T-helper 9 cell (primary cell): ENCODE measurements at places on chromosomes 7 and 10.

DNA sequence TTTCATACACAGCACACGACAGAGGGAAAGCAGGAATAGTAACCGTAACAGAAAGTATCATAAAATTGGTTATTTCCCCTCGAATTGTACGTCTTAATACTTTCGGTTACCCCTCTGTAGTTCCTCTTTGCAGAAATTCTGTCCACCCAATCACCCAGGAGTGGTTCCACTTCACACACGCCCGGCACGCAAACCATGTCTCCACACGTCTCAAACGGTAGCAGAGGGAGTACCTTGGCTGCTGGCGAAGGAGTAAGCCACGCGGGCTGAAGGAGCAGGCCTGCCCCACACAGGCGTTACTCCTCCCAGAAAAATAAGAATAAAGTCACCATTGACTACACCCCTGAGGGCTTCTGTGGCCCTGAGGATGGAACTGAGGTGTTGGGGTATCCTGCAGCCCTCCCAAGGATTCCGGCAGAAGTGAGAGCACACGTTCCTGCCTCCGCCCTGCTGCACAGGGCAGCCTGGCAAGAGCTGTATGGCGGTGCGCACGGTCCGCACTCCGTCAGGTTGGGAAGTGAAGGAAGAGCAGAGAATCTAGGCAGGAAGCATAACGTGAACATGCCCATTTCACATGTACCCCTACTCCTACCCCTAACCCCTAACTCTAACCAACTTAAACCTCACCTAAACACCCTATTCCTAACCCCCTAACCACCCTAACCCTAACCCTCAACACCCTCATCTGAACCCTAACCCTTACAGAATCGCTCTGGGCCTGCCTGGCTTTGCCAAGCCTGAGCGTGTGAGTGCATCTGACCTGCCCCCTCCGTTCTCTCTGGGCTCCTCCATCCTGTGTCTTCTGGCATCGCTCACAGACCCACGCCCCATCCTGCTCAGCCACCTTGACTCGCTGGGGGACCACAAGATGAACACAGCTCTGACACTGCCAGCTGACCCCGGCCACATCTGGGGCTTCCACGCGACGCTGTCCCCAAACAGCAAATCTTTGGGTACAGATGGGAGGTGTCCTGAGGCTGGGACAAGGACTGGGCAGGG is 18.2 kb downstream of the GPR146 start:
- no peak for DNase-seq

DNA sequence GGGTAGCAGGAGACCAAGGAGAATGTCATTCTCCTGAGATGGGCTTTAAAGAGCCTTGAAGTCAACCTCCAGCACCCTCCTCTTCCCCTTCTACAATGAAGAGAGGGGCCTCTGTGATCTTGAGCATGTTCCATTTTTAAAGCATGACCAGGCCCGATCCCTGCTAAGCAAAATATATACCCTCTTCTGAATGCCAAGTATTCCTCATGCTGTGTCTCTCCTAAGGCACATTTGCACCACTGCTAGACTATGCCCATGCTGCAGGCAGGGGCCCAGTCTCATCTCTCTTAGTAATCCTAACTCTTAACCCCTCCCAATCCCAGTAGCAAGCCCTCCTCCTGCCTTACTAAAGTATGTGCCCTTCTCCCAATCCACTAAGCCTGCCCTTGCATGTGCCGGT is 18.4 kb downstream of the SORBS1 start:
- DNase-seq: no peak

- no peak for DNase-seq
Observed at GRCh38 chr10:46530249-46531186, 25.9 kb downstream of the GPRIN2 start.

DNA sequence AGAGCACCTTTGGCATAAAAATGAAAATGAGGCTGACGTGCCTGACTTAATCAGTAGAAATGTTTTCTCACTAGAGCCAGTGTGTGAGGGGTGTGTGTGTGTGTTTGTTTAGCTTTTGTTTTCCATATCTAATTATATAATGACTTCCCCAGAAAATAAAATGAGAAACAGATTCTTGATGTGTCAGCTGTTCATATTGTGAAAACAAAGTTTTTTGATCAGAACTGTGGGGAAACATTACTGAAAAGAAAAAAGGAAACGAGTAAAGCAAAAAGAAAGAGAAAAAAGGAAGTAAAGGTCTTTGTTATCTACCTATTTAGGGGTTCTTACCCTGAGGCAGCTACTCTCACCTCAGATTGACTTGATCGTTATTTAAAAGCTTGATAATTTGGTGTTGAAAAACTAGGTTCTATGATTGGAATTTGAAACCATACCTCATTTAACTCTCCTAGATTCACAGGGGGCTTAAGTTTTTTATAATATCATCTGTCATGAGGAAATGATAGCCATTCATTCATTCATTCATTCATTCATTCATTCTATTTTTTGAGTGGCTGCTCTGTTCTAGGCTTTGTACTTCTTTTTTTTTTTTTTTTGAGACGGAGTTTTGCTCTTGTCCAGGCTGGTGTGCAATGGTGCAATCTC is 58.0 kb downstream of the CREM start:
- no peak for DNase-seq

DNA sequence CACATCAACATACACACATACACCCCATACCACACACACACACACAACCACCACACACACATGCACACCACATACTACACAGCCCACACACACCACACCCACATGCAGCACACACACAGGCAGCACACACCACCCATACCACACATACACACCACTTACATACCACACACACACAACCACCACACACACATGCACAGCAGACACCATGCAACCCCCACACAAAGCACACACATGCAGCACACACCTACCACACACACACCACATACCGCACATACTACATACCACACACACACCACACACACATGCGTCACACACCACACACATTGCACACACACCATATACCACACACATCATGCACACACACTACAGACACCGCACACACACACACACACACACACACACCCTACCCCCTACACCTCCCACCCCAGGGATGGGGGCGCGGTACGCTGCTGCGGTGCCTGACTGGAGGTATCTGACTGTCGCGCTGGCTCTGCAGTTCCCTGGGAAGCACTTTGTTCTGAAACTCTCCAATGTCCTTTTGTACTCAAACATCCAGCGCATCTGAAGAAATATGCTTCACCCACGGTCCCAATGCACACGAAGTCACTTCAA is 5.4 kb upstream of the TRPV6 start:
- no peak for DNase-seq

DNA sequence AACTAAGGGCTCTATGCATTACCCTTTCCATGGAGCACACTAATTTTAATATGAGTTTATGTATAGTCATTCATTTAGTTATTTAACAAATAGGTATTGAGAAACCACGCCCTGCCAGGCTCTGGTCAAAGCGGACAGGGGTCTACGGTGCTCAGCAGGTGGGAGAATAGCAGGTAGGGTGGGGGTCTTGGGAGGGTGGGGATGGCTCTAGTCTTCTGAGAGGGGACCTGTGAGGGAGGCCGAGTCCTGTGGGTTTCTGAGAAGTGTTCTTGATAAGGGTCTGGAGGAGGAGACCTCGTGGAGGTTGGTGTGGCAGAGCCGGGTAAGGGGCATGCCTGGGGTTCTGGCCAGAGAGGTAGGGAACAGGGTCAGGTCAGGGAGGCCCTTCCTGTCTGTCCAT is 1.1 kb downstream of the WDFY4 start:
- DNase-seq: no peak

DNA sequence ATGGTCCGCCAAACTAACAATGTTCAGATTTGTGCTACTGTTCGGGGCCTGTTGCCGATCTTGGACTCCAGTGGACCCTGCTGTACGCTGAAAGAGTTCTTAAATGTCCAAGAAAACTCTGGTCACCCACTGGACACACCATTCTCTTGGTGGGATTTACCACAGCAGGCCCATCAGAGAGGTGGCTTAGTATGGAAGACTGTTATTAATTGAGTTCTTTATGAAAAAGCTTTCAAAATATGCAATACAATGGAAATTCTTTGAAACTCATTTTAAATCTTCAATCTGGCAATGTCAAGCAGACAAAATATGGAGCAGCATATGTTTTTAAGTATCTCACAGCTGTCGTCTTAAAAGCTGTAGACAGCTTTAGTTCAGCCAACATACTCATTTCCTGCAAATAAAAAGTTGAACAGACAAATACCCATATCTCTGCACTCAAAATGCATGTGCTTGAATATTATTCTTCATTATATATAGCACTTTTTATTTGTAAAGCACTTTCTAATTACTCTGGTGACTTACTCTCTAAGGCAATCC is 37.4 kb upstream of the GRM8 start:
- no peak for DNase-seq

DNA sequence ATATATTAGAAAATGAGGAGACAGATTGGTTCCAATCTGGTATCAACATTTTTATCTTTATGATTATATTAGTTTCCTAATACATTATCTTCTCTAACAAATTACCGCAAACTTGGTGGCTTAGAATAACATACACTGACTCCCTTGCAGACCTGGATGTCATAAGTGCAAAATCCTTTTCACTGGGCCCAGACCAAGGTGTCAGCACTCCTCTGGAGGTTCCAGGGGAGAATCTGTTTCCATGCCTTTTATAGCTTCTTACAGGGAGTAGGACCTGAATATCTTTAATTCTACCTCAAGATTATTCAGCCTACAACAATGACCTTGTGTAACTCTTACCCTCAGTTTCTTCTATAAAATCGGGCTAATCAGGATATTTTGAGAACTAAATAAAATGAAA is 329.9 kb upstream of the GRM3 start:
- DNase-seq: no peak

DNA sequence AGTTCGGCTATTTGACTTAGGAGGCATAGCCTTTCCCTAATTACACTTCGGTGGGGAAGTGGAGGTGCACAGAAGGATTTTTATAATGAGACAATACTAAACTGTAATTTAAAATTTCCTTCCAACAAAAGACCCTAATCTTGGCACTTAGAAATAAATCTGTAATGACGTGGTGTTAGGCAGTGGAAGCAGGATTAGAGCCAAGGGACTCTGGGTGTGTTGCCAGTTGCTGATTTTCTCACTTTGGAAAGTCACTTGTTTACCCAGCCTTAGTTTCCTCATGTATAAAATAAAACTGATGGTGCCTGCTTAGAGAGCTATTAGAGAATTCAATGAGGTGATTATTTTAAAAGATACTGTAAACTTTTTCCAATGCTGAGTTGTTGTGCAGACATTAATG is 287.2 kb downstream of the AUTS2 start:
- no peak for DNase-seq

- no peak for DNase-seq
Observed at GRCh38 chr7:157276731-157277562, 59.9 kb upstream of the DNAJB6 start.

GRCh38 chr7:144011458-144012230 is 11.5 kb downstream of the OR6B1 start:
- no peak for DNase-seq

DNA sequence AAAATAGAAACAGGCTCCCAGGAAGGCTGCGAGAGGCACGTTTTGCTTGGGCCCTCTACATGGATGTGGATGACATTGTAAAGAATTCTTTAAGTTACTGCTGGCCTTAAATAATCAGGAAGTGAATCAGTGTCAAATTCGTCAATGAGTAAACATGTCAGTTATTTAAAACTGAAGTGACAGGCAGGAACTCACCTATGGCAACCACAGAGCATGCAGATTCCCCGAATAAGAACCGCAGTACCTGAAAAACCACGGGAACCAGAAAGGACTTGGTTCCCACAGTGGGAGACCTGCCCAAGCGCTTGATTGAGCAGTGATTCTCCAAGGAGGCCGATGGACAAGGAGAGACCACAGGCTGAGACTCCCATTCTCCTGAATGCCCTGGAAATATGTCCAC is 351.2 kb upstream of the AKR1E2 start:
- DNase-seq: no peak

DNA sequence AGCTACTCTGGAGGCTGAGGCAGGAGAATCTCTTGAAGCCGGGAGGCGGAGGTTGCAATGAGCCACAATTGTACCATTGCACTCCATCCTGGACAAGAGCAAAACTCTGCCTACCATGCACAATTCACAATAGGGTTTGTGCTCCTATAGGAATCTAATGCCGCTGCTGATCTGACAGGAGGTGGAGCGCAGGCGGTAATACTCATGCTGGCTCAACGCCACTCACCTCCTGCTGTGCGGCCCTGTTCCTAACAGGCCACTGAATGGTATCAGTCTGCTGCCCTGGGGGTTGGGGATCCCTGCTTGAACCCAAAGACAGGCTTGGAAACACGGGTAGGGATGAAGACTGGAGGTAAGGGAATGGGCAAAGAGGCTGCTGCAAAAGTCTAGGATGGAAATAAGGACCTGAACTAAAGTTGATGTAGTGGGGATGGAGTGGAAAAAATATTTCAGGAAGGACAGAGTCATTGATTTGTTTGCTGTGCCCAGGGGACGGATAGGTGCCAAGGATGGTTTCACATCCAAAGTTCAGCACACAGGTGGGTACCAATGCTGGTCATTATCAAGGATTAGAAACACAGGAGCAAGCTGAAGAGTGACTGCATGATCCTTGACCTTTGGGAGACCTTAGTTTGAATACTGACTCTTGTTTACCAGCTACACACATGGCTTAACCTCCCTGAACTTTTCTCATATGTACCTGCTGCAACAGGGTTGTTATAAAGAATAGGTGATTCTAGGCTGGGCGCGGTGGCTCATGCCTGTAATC is 2.2 kb downstream of the MRPS17 start:
- DNase-seq: no peak

GRCh38 chr10:132690401-132690800 is 95.5 kb downstream of the NKX6-2 start:
- no peak for DNase-seq

- DNase-seq: no peak
Observed at GRCh38 chr7:98056580-98056979, 50.1 kb upstream of the LMTK2 start.

DNA sequence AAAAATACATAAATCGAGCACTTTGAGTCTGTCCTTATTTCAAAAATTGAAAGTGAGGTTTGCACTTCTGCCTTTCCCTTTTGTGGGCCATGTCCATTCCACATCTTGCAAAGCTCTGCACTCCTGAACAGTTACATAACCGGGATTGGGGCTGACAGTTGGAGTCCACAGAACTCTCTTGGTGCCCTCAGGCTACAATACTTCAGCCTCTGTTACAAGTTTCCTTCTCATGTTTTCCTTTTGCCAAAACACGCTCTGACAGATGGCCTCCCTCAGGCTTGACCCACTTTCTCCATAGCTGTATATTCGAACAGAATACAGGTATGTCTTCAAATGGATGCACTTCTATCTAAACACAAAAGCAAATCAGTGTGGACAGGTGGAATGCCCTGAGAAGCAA is 335.9 kb downstream of the WDR37 start:
- no peak for DNase-seq

- no peak for DNase-seq
Observed at GRCh38 chr7:121102619-121103018, 114.1 kb downstream of the CPED1 start.

GRCh38 chr10:62839590-62839989 is 23.4 kb upstream of the EGR2 start:
- DNase-seq: no peak

DNA sequence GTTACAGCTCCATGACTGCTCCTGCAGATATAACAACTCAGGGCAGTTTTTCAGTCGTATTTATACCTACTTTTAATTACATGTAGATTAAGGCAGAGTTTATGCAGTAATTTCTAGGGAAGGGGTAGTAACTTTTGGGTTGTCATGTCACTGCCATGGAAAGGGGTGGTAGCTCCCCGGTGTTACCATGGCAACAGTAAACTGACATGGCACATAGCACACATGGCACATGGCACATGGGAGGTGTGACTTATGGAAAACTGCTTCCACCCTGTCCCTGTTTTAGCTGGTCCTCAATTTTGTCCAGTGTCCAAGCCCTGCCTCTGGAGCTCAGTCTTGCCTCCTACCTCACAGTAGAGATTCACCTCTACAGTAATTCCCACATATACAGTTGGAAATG is 3.9 kb upstream of the TOMM7 start:
- DNase-seq: no peak
